ENCODE measurements at places on chromosomes 16 and 17. TPM values are rescaled to one million over a fixed set of nuclear protein-coding genes. Genes with fewer than 3 reads are reported as not detected.

Gene MT1E
- polyA plus RNA-seq, result 23.6 TPM

Gene SCARF1
- 9.9 TPM for polyA plus RNA-seq

Gene CCDC154
- 2.3 TPM for polyA plus RNA-seq

Gene GPRC5B
- polyA plus RNA-seq, result 110 TPM

Gene DNASE1
- 42.2 TPM for polyA plus RNA-seq

Gene HCRT
- not detected for polyA plus RNA-seq

GRCh38 chr17:28947639-28948038, 3.7 kb downstream of the PHF12 start:
- no peak for DNase-seq

GRCh38 chr17:2416010-2416734, 15.3 kb upstream of the MNT start:
- DNase-seq, result peak; percentile 80

DNA sequence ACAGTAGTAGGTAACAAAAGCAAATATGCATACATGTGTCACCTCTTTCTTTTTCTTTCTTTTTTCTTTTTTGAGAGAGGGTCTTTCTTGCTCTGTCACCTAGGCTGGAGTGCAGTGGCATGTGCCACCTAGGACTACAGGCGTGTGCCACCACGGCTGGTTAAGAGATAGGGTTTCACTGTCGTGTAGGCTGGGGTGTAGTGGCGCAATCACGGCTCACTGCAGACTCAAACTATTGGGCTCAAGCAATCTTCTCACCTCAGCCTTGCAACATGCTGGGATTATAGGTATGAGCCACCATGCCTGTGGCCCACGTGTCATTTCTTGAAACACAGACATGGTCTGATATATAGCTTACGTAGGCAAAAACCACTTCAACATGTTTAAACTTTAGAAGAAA, 397.7 kb upstream of the PMFBP1 start:
- DNase-seq, result no peak

- DNase-seq, result no peak
These were observed 15.0 kb downstream of the OR1A1 start for GRCh38 chr17:3222505-3222904.

DNA sequence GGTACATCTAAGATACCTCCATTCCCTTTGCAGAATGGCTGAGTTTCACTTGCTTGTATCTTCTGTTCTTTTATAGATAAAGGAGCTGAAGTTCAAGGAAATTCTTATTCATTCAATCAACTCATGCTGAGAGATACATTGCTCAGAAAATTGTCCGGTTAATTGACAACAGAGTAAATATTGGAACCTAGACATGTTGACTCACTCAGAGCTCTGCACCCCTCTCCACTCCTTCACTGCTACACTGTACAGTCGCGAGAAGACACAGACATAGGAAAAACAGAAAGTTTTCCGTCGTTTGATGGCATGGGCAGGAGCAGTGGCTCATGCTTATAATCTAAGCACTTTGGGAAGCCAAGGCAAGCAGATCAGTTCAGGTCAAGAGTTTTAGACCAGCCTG, 690.5 kb upstream of the SOX9 start:
- no peak for DNase-seq

- DNase-seq, result no peak
These were observed 9.6 kb downstream of the SDK2 start for GRCh38 chr17:73634629-73635028.

All from renal pelvis (tissue), 12 donors.